ENCODE measurements at places on chromosomes 6 and 20.

DNA sequence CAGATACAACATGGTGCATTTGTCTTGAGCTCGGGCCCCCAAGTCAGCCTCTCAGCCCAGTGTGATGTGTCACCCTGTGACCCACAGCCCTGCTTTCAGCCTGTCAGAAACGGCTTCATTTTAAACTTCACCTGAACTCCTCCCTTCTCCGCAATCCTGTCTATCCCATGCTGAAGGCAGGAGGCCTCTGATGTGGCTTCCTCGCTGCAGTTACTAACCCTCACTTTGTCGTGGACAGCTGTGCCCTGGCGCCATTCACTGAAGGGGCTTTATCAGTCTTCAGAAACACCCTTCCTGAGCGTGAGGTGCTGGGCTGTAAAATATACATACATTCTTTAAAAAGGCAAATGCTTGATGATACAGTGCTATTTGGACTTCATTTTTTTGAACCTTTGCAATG, 7.9 kb upstream of the ENTPD6 start:
- no peak for DNase-seq

DNA sequence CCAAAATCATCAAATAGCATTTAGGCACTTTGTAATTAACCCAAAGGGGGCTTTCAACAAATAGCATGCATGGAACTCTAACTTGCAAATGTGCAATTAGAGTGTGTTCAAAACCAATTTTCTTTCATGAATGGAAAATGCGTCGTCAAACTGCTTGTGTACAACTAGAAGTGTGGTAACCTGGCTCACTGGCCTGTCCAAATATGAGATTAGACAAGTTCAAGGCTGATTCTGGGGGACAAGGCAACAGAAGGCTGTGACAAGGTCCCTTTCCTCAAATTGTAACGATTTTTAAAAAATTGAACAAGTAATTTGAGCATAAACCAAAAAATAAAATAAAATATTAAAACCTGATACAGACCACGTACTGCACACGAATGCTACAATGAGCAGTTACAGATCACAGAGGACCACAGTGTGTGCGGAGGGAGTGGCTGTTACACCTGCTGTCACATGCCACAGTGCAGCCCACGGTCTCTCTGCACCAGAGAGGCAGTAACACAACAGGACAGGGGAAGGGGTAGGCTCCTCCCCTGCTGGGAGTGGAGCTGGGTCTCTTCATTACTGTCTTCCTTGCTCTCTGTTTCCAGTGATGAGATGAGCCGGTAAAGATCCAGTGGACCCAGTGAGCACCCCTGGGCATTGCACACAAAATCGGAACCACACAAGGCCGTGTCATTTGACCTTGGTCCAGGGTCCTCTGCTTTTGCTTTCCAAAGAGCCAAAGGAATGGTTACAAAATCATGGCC, 252.2 kb upstream of the PDE10A start:
- DNase-seq = no peak

DNA sequence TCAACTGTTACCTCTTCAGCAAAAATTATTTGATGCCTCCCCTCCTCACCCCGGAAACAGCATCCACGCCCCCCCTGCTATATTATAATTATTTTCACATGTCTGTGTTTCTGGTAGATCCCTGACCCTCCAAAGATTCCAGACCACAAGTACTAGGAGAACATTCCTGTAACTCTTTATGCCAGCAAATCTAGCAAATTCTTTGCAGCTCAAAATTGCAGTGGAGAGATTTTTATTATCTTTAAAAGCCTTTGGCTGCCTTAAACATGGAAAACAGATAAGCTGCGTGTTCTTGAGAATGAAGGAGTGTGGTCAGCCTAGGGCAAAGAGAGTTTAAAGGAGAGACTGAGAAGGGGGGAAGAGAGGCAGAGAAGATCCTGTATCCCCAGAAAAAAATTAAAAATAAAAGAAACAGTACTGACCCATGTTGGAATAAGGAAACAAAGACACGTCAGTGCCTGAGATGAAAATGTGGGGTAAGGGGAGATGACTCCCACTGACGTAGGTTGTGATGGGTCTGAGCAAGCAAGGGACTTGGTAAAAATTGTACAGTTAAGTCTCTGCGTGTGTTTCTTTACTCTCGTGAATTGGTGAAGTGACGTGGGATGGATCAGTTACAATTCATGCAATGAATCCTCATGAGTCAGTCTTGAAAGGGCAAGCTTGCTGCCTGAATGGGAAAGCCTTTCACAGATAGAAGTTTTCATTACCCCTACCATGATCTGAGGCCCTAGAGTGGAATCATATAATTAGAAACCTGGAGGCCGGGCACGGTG, 8.3 kb downstream of the ID4 start:
- DNase-seq = no peak

GRCh38 chr6:25583099-25583498, 68.9 kb upstream of the SCGN start:
- no peak for DNase-seq

GRCh38 chr6:147974376-147974775, 368.3 kb upstream of the SASH1 start:
- DNase-seq = no peak

- DNase-seq = no peak
Observed at GRCh38 chr6:6545616-6546317, 42.8 kb upstream of the LY86 start.

DNA sequence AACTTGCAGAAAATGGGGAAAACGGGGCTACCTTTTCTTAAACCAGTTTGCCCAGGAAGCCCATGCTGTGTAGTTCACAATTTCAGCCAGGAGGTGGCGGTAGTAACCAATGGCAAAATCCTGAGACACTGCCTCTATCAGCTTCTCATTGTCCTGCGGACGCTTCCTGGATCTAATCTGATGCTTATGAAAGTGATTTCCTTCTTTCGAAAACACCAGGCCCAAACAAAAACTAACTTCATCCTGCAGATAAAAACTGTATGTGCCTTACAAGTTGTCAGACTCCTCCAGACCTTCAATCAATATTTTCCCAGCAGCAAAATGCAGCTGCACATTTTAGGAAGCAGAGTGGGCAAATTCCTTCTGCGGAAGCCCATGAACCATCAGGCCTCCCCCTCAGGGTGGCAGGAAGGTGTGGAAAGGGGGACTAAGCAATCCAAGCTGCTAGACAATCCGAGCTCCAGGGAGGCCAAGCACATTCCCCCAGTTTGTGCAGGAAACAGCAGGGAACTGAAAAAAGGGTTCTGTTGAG, 88.5 kb downstream of the LY86 start:
- DNase-seq = peak; percentile 85

- DNase-seq = no peak
Observed at GRCh38 chr20:19735446-19735845, 22.6 kb upstream of the RIN2 start.

DNA sequence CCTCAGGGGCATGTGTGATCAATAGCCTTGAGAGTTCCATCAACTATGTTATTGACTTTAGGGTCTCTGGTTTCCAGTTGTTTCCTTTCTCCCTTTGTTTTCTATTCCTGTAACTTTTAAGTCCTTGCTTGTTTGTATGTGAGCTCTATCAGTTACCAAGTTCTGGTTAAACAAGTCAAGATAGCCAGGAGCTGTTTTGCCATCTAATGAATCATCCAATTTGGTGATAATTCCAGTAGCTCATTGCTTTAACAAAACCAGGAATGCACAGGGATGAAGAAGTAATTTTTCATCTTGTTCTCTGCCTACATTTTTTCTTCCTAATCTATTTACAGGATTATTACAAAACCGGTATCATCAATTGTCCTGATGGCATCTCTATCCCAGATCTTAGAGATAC, 36.5 kb downstream of the KCTD20 start:
- DNase-seq = no peak

GRCh38 chr6:73435236-73435635, 16.9 kb downstream of the CGAS start:
- DNase-seq = no peak

DNA sequence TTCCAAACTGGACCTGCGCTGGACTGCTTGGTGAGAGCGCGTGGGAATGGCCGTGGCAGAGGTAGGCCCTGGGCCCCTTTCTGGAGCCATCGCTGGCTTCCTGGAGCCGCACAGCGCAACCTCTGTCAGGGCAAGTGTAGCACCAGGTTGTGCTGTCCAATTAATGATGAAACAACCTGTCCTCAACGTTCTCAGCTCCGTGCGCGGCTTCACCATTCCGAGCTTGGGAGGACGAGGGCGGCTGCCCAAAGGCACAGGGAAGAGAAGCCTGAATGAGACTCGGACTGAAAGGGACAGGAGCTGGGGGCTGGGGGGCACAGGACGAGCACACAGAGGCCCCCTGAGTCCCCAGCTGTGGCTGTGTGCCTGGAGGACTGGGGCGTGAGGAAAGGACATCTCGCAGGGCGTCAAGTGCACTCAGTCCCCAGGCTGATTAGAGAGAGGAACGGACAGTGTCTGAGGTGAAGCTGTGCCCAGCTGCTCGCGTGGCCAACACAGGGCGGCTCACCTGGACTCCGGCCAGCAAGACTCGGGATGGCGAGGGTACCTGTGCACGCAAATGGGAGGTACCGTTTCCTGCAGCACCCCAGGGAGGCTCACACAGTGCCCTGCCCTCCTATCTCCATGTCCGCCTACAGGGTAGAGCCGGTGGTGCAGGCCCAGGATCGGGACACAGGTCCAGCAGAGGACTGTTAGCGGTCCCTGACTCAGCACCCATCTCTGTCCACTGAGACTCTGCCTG, 403.3 kb downstream of the TAF4 start:
- DNase-seq = no peak

GRCh38 chr6:64538722-64539121, 903.1 kb downstream of the PHF3 start:
- DNase-seq = no peak

DNA sequence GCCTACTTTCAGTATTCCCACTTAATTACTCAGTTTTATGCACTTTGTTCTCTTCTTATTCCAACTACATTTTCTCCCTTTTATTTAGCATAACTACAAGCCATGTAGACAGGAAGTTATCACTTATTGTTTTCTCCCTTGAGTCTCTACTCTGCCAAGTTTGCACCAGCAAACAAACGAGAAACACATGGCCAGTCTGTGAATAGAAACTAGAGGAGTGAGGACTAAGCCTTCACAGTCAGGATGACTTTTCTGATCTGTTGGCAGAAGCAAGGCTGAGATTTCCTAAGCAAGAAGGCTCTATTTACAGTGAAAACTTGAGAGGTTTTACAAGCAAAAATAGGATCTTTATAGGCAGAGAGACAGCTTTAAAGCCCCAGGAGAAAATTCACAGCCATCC, 69.8 kb upstream of the TINAG start:
- DNase-seq = no peak

GRCh38 chr6:41266541-41266940, 19.9 kb downstream of the TREM1 start:
- no peak for DNase-seq

DNA sequence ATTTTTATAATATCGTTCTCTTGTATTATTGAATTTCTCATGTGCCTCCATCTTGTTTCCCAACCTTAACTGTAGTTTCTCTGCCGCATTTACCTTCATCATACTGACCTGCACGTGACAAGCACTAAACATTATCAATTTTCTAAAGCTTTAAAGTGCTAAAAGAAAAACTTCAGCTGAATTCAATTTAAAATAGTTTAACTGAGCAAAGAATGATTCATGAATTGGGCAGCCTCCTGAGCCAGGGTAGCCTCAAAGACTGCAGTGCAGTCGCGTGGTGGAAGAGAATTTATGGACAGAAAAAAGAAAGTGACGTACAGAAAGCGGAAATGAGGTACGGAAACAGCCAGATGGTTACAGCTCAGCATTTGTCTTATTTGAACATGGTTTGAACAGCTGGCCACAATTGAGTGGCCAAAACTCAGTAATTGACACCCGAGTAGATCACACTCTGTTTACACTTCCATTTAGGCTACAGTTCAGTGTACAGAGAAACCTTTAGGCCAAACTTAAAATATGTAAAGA, 4.2 kb upstream of the ZDHHC14 start:
- no peak for DNase-seq

DNA sequence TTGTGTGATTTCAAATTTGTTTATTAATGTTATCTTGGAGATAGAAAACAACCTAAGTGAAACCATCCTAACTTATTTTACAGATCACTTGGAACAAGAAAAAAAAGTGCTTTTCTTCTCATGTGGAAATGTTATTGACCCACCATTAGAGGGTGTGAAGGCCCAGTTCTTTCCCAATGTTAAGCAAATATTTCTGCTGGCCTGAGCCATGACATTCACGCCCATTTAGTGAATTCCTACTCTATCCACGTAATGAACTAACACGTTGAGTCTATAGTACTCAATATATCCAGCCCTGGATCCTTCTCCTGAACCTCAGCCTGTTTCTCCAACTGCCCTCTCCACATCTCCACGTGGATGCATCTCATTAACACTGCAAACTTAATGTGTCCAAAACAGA, 180.6 kb upstream of the ZFP64 start:
- DNase-seq = no peak

- DNase-seq = no peak
Observed at GRCh38 chr6:26342106-26343004, 22.6 kb upstream of the BTN3A2 start.

DNA sequence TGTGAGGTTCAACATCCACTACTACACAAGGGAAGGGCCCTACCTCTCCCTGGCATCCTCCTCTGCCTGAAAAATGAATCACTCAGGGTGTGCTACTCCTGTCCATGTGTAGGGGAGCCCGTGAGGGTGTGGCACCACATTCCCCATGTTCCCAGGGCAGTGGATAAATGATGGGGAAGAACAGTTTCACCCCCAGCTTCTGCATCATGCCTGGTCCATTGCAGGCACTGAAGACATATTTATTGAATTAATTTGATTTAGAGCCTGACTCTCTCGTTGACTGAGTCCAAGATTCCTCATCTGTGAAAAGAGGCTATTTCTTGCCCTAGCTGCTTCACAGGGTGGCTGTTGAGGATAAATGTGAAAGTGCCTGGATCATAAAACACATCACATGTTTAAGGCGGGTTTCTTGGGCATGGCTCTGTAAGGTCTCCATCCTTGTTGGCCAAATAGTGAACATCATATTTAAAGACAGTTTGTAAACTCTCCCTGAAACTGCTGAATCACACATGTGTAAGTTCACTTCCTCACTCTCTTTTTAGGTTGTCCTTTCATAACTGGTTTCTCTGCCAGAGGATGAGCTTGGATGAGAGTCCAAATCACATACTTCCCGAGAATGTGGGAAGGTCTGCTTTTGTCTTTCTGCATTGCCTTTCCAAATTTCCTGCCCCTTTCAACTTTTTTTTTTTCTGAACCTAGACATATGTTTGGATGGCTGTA, 79.7 kb upstream of the FYN start:
- no peak for DNase-seq
